ENCODE measurements at places on chromosomes 6 and 20. TPM values are rescaled to one million over a fixed set of nuclear protein-coding genes. Genes with fewer than 3 reads are reported as not detected.

Gene DNAAF9
- 41.5 TPM for total RNA-seq

Gene MYT1
- total RNA-seq: 17.2 TPM

Gene FOXC1
- total RNA-seq: 8.9 TPM

Gene HECA
- 26.9 TPM for total RNA-seq

Gene TMC2
- total RNA-seq: 3.7 TPM

Gene TNNC2
- total RNA-seq: 0.45 TPM

Gene ZSCAN31
- 10.6 TPM for total RNA-seq

Gene COL12A1
- total RNA-seq: 42.9 TPM

Gene RIPOR2
- 34.9 TPM for total RNA-seq

Gene B4GALT5
- 38.2 TPM for total RNA-seq

- DNase-seq: peak; percentile 51
Measured at GRCh38 chr6:75266716-75267291, 17.8 kb downstream of the TMEM30A start.

GRCh38 chr6:41846666-41847237 lies 48.4 kb downstream of the USP49 start:
- peak; percentile 15 for DNase-seq

- DNase-seq: peak; percentile 30
Measured at GRCh38 chr6:167275001-167275400, 16.1 kb upstream of the UNC93A start.

DNA sequence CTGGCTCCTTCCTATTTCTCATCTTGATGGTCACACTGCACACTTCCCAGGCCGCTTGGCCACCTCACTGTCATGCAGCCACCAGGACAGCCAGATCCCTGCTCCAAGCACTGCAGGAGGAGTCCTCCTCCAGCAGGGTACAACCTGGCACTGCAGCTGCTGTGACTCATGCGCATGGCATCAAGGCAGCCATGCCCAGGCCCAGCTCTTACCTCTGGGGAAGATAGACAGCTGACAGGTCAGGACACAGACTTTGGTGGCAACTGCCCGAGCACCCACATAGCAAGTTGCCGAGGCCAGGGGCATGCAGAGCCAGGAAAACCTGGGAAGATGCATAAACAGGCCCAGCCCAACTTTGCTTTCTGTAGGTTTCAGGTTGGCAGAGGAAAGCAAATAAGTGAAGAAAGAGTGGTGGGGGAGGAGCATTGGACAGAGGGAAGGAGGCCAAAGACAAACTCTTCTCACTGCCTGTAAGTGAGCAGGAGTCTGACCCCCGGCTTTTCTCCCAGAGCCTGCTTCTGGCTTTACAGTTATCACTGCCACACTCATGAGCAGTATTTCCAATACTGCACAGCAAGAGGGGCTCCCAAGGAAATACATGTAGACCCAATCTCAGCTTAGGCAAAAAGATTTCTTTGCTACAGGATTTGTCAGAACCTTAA lies 38.8 kb downstream of the SLC22A3 start:
- DNase-seq: no peak

DNA sequence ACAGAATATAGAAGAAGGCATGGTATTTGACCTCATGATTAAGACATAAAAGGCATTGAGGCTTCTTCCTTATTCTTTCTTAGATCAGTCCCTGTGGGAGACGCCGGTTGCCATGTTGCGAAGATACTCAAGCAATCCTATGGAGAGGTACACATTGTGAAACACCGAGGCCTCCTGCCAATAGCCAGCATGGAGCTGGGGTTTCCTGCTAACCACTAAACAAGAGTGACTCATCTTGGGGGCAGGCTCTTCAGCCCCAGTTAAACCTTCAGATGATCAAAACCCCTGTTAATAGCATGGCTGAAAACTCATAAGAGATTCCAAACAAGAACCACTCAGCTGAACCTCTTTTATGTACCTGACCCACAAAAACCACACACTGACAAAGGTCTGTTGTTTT lies 478.8 kb downstream of the CD83 start:
- DNase-seq: no peak

- DNase-seq: no peak
Measured at GRCh38 chr6:2213086-2213485, 32.3 kb downstream of the GMDS start.

DNA sequence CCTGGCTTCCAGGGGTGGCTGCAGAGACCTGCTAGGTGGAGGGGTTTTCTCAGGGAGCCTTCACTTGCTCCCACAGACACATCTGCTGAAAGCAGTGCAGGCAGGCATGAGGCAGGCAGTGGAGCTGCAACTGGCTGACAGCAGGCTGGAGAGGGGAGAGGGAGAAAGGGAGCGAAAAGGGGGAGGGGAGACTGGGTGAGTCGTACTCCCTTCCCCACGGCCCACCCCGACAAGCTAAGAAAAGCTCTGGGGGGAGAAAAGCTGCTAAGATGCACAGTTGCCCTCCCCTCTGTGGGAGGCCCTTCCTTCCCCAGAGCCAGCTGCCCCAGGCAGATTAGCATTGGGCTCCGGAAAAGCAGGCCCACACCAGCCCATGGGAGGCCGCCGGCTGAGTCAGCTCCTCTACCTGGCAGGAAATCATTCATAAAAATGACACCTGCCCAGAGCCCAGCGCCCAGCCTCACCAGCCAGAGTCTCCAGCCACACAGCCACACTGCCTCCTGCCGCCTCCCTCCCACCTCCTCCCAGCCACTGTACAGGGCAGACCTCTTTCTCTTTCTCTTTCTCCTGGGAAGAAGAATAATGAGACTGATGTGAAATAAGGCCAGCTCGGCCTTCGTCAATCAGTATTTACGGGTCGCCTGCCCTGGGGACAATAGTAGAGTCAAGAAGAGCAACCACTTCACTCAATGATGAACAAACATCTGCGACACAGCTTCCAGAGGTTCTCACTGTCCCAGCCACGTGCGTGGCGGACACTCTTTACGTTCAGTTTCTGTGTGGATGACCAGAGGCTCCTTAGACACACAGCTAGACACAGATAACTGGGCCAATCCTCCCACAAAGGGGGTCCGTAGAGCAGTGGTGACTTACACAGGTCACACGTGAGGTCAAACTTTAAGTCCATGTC lies 7.7 kb upstream of the C20orf203 start:
- no peak for DNase-seq

- no peak for DNase-seq
Measured at GRCh38 chr6:133247581-133247980, 6.4 kb downstream of the EYA4 start.

- no peak for DNase-seq
Measured at GRCh38 chr6:1538369-1538768, 71.3 kb upstream of the FOXC1 start.

DNA sequence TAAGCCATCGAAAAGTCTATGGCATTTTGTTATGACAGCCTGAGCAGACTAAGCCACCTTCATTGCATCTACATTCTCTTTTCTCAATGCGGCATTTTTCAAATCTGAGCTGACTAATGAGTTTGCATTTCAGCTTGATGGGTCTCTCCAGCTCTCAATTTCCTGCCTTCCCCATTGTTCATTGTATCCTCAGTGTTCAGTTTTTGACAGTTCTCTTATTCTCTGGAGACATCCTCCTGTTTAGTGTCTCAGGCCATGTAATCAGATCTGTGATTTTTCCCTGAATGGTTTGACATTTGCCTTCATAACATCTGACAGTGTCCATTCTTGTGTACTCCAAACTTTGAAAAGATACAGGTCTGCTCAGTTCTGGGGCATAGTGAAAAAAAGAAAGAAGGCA lies 27.9 kb upstream of the MCM3 start:
- DNase-seq: no peak

DNA sequence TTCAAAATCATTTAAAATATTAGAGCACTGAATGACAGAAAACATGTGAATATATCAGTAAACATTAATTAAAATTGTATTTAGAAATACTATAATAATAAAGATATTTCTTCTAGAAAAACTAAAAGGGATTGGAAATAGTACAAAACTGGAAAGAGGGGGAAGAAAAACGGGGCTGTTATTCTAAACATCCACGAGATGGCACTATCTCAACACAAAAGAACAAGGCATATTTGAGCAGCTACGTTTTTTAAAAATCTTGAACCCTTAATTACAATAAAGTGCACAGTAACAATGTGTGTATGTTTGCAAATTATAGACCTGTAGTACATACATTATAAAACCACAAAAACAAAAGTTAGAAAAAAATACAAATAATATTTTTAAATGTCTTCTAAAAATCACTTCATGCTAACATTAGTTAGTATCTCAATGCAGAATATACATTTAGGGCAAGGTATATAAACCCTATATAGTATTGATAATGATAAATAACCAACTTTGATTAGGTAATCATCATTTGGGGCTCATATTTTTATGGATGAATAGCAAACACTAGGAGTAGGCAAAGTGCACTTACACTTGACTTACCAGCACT lies 42.5 kb upstream of the PNISR start:
- peak; percentile 52 for DNase-seq

DNA sequence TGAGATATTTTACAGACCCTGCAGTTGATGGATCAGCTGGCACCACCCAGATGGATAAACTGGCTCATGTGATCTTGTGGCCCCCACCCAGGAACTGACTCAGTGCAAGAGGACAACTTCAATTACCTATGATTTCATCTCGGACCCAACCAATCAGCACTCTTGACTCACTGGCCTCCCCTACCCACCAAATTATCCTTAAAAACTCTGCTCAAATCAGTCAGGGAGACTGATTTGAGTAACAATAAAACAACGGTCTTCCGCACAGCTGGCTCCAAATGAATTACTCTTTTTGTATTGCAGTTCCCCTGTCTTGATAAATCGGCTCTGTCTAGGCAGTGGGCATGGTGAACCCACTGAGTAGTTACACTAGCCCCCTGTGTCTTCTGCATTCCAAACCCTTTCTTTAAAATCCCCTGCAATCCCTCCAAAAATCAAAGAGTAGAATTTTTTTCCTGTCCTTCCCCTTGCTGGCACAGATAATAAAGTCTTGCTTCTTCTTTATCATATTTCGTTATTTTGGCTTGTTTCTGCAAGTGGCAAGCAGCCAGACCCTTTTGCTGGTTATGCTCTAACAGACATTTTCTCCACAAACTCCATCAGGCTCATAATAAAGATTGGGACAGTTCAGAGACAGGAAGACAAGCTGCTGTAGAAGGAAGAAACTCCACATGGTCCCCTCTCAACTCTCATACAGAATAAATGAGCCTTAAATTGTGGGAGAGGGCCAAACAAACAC lies 48.3 kb downstream of the OR2B6 start:
- no peak for DNase-seq

DNA sequence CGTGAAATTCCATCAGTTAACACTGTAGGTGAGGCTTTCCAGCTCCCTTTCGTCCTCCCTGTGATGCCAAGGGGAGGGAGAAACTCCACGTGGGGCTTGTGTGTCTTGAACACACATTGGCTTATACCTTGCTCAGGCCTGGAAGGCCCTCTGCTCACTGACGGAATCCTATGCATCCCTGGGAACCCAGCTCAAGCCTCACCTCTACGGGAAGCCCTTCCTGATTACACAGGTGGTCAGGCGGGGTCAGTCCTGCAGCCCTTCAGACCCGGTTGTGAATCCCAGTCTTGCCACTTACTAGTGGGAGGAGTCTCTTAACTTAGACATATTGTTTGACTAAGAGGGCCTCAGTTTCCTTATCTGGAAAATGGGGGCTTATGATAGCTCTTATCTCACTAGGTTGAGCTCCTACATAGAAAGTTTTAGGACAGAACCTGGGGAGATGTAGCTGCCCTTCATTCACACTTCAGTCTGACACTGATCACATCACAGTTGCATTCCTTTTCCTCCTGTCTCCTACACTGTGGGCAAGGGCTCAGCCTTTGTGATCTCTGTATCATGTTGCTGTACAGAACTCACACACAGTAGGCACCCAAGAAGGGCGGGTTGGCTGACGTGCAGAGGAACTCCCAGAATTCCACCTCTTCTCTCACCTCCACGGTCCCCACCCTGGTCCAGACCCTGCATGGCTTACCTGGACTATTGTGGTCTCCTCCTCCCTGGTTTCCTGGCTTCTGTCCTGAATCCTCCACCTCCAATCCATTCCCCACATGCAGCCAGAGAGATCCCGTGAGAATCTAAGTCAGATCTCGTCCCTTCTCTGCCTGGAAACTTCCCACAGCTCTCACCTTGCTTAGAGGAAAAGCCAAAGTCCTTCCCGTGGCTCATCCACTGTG lies 129.6 kb downstream of the CEBPB start:
- DNase-seq: no peak

DNA sequence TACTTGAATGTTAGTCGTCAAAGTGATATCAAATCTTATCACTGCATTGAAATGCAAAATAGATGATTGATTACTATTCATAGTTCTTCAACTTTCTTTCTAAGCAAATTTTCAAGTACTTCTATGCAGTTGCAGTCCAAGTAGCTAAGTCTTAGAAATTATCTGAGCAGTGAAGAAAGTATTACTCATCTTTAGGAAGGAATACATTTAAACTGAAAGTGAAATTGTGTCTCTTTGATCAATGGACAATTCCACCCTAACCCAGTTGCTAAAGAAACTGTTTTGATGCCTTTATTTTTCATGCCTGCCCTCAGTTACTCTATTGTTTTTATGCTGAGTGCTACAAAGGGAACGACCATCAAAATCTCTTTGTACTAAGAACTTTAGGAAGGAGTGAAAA lies 337.4 kb downstream of the GRIK2 start:
- no peak for DNase-seq

- DNase-seq: no peak
Measured at GRCh38 chr6:89555031-89555430, 83.5 kb downstream of the LYRM2 start.

- DNase-seq: no peak
Measured at GRCh38 chr6:12506159-12506558, 210.4 kb upstream of the PHACTR1 start.

- DNase-seq: no peak
Measured at GRCh38 chr6:140897804-140898573, 1234.7 kb upstream of the GJE1 start.

GRCh38 chr6:164753517-164753916 lies 555.9 kb downstream of the C6orf118 start:
- DNase-seq: no peak

DNA sequence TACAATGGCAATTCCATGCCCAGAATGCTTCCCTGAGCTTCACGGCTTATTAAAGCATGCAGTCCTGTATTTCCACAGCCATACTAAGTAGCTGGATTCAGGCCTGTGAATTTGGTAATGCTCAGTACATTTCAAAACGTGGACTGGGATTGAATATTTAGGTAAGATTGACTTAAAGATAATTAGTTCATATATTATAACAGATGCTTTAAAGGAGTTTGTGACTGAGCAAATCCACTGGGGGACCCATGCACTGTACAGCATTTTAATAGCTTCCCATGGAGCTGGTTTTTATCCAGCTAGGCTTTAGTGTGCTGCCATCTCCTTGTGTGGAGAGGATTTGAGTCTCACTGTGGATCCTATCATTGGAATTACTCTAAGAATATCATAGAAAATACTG lies 420.9 kb upstream of the FLRT3 start:
- no peak for DNase-seq

DNA sequence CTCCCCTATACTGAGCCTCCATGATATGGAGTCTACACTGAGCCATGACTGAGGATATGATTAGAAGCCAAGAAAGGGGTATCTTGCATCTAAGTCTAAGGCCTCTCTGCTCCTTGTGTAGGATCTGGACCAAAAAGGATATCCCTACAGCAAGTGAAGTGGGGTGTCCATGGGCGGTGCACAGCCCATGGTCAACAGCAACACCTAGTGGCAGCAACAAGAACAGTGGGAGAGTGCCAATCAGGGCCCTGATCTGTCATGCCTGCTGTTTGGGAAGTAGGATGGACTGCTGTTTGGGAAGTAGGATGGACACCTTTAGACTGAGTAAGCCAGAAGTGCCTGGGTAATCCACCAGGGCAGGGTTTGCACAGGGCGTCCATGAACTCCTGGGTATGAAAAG lies 22.4 kb downstream of the PTGIS start:
- no peak for DNase-seq

- no peak for DNase-seq
Measured at GRCh38 chr6:89977808-89978748, 83.8 kb downstream of the GJA10 start.

GRCh38 chr6:48069280-48069679 lies 41.7 kb downstream of the PTCHD4 start:
- no peak for DNase-seq

Data from cerebellum (tissue), 4 donors.